Activated CD8-positive, alpha-beta memory T cell treated with anti-CD3 and anti-CD28 coated beads for 1 hour (primary cell): ENCODE measurements at places on chromosomes 13 and 19.

GRCh38 chr19:13885826-13886365 lies 9.0 kb downstream of the NANOS3 start:
- DNase-seq = no peak

DNA sequence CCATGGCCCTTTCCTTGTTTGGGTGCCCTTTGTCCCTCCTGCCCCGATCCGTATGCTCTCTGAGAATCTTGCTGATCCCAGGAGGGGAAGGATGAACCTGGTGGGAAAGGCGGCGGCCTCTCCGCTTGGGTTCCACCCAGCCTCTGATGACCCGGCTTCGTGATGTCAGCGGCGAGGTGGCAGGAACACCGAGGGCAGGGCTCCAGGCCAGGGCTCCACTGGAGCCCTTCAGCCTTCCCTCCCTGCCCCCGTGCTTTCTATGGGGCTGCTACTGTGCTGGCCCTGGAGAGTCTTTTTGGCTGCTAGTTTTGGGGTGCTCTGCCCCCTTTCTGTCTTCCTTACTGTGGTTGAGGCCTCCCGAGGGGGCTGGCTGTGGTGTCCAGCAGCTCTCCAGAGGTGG lies 11.9 kb upstream of the LIN7B start:
- no peak for DNase-seq

DNA sequence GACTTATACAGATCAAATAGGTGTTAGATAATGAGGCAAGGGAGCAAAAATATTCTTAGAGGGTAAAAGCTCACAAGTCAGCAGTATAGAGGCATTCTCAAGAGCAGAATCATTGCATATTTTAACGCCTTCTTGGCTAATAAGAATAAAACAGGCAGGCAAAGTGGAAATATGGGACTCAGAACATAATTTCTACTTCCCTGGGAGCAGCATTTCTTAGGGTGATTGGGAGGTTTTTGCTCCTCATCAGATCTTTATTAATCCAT lies 39.6 kb downstream of the LHFPL6 start:
- no peak for DNase-seq

DNA sequence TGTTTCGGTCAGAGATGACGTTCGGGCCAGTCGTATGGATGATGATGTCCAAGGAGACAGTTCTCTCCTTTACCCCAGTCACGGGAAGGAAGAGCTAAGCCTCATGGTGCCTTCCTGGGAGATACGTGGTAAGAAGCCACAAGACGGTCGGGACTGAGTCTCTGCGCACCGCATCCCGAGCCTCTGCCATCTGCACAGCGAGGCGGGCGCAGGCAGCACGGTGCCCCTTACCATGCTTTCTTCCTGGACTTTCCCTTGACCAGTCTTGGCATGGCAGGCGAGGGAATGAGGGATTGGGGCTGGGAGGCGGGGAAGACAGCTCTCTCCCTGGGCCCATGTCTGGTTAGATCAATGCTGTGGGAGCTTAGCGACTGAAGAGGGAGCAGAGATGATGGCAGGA lies 10.1 kb upstream of the LAIR2 start:
- no peak for DNase-seq

DNA sequence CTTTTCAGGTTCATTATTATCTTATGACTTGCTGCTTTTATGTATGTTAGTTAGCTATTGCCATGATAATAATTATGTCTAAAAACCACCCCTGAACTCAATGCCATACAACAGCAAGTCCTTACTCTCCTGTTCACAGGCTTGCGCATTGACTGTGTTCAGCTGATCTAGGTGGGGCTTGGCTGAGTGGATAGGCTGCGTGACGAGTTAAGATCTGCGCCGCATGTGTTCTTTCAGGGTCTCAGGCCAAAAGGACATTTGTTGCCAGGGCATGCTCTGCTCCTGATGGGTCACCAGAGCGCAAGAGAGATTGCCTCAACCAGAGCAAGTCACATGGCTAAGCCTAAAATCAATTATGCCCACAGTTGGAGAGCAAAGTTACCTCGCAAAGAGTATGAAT lies 859 bp downstream of the ZNF568 start:
- DNase-seq = no peak

DNA sequence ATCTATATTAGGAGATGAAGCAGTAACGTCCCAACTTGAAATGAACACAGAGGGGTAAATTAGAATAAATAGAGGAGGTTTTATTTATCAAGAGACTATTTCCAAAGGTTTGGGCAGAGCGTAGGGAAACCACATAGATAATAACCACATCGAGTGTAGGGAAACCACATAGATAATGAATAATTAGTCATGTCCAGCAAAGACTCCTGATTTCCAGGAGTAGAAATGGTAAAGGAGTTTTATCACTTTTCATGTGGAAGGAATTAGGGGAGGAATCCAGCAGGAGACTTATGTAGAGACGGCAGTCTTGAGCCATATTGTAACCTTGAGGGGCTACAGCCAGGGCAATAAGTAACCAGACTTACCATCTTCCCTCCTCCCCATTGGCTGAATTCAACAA lies 136.3 kb upstream of the CSNK1A1L start:
- DNase-seq = no peak

GRCh38 chr19:33928458-33928950 lies 131.8 kb downstream of the KCTD15 start:
- no peak for DNase-seq

- no peak for DNase-seq
Observed at GRCh38 chr13:110363010-110363409, 55.9 kb downstream of the COL4A2 start.

DNA sequence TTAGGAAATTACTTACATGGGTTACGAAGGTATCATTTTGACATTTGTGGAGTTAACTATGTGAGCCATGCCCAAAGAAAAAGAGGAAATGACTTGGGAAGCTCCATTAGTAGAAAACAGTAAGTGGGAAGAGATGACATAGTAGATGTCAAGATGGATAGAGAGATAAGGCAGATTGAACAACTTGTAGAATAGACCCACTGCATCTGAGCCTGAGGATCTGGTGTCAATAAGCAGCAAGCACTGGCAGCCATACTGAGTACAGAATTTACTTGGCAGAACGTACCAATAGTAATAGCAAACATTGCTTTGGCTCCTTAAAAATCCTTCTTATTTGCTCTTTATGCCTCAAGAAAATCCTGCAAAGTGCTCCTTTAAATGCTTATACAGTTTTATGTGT lies 203.8 kb downstream of the GPC6 start:
- no peak for DNase-seq

DNA sequence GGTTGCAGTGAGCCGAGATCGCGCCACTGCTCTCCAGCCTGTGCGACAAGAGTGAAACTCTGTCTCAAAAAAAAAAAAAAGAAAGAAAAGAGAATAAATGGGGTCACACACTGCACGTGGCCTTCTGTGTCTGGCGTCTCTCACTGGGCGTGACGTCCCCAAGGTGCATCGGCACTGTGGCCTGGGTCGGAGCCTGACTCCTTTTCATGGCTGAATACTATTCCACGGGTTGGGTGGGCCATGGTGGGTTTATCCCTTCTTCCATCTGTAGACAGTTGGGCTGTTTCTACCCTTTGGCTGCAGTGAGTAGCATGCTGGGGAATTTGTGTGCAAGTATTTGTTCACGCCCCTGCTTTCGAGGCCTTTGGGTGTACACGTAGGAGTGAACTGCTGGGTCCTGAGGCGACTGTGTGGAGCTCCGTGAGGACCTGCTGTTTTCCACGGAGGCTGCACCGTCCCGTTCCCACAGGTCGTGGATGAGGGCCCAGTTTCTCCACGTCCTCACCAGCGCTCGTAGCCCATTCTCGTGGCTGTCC lies 8.3 kb upstream of the MISP start:
- DNase-seq = no peak

- DNase-seq = no peak
Observed at GRCh38 chr19:49442771-49443365, 1.5 kb upstream of the SLC17A7 start.

- no peak for DNase-seq
Observed at GRCh38 chr13:114025714-114026431, 52.0 kb upstream of the C13orf46 start.

DNA sequence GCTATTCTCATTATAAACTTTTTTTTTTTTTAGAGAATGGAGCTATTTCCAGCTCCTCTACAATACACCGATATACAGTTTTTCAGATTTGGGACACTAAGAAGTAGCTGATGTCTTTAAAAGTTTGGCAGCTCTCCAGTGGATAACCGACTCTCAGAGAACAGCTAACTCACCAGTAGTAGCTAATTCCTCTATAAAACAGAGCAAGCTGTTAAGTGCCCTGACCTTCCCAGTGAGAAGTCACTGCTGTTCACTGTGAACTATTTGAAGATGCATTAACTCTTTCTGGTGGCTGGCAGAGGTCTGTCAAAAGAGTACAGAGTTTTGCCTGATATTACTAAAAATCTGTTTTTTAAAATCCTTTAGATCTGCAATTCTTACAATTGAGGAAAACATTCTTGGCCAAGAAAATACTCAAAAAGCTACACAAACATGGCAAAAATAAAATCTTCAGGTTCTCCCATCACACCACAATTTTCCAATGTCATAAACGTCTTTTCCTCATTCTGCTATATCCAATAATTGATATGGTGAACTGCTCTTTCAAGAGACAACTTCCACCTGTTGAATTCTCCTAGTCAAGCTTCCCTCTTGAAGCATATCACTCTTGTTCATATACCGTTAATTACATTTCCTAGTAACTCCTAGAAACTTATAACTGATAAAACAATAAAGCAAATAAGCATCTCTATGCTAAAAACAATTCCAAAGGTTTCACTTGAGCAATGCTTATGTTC lies 44.2 kb downstream of the TBC1D4 start:
- DNase-seq = no peak

DNA sequence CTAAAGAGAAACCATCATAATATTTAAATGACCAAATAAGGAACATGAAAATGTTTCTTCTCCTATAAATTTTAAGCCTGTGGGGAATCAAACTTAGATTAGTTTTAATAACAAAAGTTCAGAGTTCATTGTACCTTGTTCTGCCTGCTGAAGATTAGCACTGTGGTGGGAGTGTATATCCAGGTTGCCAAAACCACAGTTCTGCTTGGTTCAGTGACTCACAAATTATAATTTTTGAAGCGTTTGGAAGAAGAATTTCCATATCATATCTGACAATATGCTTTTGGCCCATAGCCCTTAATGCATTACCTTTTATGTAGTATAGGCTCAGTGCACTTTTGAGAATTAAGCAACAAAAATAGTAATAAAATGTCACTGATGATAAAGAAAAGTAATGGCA lies 545.2 kb downstream of the GPC6 start:
- no peak for DNase-seq

GRCh38 chr13:110624766-110625756 lies 9.7 kb downstream of the NAXD start:
- DNase-seq = no peak

DNA sequence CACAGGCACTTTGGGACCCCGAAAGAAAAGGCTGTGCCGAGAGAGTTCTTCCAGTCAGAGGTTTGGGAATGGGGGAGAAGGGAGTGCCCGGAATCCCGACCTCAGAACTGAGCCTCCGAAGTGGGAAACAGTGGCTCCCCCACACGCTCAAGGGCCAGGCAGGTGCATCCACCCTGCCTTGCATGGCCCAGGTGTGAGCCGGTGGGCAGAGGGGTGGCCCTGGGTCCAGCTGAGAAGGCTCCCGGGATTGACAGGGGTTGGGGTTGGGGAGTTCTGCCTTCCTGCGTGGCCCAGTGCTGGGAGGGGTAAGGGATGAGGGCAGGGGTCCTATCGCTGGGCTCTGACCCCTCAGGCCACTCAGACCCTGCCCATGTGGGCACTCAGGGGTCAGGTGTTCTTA lies 163.5 kb upstream of the TUBA3C start:
- no peak for DNase-seq

DNA sequence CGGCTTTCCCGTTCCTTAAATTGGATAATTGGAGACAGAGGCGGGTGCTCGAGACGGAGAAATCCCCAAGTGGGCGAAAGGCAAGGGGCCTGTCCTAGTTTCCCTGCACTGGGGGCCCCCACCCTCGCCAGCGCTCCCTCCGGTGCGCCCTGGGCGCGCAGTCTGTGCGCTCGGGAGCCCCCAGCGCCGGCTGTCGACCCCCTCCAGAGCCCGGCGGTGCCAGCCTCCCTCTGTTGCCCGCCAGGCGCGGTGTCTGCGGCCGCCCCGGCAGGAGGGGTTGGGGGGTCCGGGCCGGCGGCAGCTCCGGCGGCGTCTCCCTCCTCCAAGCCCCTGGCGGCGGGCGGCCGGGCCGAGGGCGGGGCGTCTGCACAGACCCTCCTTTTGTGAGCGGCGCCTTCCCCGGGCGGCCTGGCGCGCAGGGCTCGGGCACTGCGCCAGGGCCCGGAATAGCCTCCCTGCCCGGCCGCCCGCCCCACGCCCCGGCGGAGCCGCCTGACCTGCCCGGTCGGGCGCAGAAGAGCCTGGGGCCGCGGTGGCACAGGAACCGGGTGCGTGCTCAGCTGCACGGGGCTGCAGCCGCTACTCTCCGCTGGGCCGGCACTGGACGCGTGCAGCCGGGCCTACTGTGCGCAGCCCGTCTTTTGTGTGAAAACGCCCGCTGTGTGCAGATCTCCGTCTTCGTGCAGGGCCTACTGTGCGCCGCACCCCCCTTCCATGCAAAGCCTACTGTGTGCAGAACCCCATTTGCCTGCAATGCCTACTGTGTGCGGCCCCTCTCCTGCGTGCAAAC lies 13.2 kb downstream of the GADD45B start:
- no peak for DNase-seq

DNA sequence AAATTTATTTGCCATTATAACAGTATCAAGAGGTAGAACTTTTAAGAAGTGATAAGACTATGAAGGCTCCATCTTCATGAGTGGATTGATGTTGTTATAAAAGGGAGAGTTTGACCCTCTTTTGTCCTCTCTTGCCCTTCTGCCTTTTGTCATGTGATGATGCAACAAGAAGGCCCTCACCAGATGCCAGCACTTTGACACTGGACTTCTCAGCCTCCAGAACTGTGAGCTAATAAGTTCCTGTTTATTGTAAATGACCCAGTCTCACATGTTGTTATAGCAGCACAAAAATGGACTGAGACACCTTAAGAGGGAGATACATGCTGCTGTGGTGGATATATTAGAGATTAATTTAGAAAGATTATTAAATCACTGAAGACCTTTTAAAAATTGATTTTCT lies 71.6 kb downstream of the SPRYD7 start:
- DNase-seq = no peak

DNA sequence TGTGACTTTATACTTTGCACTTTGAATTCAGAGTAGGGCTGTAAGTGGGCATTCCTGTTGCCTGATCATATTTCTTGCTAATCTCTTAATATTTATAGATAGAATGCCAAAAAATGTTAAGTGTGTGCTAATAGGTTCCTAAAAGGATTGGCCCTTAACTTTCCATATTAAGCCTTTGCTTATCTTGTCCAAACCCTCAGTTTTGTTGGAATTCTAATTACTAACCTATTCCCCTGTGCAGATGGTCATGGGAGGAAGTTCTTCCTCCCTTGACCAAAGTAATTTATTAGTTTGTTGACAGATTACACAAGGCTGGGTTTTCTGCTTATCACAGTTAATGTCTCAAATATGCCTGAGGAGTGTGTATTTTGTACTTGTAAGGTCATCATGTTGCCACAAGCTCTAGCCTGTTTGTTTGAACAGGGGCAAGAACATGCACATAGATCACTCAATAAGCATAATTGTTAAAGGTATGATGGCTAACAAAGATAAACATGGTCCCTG lies 541.1 kb upstream of the SPRY2 start:
- DNase-seq = no peak

- no peak for DNase-seq
Observed at GRCh38 chr13:30021611-30022010, 171.2 kb upstream of the UBL3 start.

- DNase-seq = no peak
Observed at GRCh38 chr19:39098365-39099269, 14.4 kb downstream of the ACP7 start.

- DNase-seq = no peak
Observed at GRCh38 chr19:18768997-18769891, 21.9 kb downstream of the COMP start.
